KG1 (cell line): ENCODE measurements at places on chromosomes 4 and X.

GRCh38 chr4:169229571-169230028 is 41.2 kb downstream of the SH3RF1 start:
- DNase-seq, result no peak

DNA sequence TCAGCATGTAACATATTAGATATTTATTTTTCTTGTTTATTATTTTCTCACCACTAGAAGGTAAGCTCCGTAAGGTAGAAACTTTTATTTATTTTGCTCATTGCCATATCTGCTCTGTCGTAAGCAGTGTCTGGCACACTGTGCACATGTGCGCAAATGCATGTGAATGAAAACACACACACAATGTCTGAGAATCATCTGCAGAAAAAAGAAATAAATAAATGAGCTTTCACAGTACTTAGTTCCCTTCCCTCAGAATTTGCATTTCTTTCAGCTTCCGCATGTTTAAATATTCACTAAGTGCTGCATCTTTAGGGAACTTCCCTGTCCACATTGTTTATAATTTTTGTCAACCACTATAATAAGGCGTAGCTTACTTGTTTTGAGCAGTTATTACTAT is 963.0 kb upstream of the PABPC4L start:
- no peak for DNase-seq

- DNase-seq, result no peak
Observed at GRCh38 chr4:11412211-11412610, 16.5 kb downstream of the HS3ST1 start.

- no peak for DNase-seq
Observed at GRCh38 chr4:139654516-139654915, 11.1 kb upstream of the MGST2 start.

DNA sequence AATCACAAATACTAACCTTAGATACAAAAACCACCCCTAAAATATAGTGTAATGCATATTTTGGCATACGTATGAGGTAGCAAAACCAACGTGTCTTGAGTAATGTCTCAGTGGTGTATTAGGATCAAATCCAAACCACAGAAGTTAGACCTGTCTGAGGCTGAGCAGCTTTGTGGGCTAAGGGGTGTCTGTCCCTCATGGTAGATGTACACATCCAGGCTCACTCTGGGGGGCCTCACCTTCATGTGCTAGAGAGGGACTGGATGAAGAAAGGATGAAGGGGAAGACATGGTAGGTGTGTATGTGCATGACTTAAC is 188.0 kb upstream of the TBC1D9 start:
- DNase-seq, result no peak

GRCh38 chrX:40938423-40938822 is 146.8 kb upstream of the USP9X start:
- no peak for DNase-seq

GRCh38 chr4:173134426-173134825 is 34.2 kb upstream of the GALNT7 start:
- DNase-seq, result no peak

GRCh38 chr4:150849016-150849415 is 166.1 kb downstream of the LRBA start:
- no peak for DNase-seq

DNA sequence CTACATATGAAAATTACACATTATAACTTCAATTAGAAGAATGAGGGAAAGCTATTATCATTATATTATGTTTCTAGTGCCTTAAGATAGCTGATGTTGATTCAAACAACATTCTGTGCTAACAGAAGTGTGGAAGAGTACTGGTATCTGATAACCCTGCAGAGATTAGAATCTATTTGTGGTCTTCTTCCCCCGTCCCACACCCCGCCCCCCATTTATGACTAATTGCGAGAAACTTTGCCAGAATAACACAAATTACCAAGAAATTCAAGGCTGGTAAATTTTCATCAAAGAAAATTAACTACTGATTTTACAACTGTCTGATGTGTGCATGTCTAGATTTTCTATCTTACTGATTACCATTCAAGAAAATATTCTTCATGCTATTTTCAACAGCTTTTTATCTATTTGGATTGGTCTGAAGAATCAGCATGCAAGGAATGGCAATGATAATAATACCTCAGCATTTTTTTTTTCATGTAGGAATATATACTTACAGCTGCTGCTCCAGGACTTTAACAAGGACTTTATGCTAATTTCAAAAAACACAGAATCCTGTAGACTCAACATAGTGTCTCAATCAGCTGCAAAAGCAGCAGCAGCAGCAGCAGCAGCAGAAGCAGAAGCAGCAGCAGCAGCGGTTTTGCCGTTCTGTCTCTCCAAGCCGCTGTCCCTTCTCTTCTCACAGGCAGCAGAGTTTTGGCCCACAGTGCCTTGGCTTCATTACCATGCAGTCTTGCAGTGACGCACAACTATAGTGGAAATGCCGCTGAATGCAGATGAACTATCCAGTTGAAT is 126.7 kb downstream of the FRYL start:
- DNase-seq, result no peak

DNA sequence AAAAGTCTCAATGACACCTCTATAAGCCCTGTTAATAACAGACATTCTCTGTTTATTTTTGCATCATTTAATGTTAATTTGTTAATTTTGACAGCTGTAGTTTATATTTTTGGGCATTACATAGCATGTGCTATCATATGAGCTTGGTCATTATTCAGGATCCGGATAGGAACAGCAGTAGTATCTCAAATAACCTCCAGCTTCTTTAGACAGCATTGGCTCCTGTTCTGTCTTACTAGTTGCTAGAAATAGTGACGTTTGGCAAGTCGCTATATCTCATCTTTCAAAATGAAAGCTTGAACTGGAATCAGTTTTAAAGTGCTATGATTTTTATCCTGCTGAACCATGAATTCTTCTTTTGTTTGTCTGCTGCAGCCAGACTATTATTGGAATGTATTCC is 9.0 kb upstream of the ADGRA3 start:
- no peak for DNase-seq

DNA sequence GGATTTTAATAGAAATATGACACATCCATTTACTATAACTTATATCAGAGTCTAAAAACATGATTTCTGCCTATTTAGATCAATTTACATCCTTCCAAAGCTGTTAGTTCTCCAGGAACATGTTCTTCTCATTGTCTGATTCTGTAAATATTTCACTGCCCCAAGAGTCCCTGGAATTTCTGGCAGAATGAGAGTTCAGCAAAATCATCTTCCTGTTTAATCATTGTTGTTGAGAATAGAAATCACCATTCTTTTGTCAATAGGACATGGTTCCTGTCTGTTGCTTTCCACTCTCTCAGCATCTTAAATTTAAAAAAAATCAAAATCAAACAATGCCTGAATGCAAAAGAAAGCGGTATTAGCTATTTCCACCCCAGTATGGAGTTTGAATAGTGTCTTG is 172.8 kb upstream of the FRMPD4 start:
- DNase-seq, result no peak

DNA sequence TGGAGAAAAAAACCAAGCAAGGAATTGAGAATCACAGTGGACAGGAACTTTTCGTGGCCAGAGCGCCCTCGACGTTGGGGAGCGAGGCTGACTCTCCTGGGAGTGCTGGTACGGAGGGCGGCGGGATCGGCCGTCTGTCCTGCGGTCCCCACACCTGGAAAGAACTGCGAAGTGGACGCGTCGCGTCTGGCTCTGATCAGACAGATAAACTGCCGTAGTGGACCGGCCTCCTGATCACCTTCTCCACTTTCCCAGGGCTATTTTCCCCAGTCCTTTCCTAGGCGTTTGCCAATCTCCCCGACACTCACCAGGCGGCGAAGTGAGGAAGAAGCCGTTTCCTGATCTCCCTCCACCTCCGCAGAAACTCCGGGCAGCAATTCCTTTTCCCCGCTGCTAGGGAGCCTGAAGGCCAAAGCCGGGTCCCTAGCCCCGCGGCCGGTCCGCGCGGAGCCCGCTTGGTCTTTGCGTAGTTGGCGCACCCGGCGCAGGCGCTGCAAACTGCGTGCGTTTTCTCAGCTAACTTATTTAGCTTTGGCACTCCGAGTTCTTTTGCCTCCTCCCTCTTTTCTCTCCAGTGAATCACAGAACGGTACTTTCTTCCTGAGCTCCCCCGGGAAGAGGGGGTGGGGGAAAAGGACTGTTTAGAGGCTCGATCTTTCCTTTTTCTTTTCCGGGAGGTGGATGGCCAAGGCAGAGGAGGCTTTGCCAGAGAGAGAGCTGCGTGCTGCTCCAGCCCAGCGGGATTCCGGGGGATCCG is at the start of gene ARSJ:
ARSJ (minus strand) TSS at position 500 of the 757 bp plus-strand sequence. CDS start 813 bp downstream, outside the sequence.
- no peak for DNase-seq

DNA sequence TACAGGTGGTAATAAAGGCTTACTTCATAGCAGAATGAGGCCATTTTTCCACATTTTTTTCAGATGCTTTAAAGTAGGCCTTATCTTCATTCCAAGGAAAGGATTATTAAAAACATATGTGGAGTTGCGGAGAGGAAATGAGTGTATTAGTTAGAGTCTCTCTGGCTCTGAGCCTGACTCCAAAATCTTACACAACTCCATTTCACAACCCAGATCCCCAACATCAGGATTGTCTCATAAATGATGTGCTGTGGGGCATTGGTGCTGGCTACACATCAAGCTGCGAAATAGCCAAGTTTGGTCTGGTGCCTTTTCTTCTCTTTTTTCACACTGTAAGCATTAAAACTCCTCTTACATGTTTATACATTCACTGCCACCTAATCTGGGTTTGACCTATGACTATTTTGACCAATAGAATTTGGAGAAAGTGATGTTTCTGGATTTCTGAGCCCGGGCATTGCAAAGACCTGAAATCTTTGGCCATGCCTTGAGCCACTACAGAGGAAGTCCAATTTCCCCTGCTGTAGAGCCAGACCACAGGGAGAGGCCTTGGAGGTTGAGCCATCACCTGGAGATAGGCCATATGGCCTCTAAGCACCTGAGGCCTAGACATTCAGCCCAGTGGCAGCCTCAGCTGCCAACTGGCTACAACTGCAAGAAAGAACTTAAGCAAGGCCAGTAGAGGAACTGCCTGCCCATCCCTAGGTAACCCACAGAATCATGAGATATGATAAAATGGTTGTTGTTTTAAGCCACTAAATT is 16.7 kb upstream of the SOD3 start:
- DNase-seq, result no peak
